Bronchus fibroblast of lung (primary cell): ENCODE measurements at places on chromosomes 6 and 20. TPM values are rescaled to one million over a fixed set of nuclear protein-coding genes. Genes with fewer than 3 reads are reported as not detected.

ADGRF1 gene
- not detected in 2 replicates for total RNA-seq

OPRM1 gene
- not detected in 2 replicates for total RNA-seq

EYA4 gene
- total RNA-seq = 8.1 and 8.2 TPM in 2 replicates

ANKRD60 gene
- not detected in 2 replicates for total RNA-seq

STXBP5 gene
- 19.2 and 21.0 TPM in 2 replicates for total RNA-seq

HLA-DMA gene
- 2.7 and 3.4 TPM in 2 replicates for total RNA-seq

HCRTR2 gene
- 0.17 TPM in 1 of 2 replicates, not detected in the other for total RNA-seq

ZSCAN31 gene
- 0.84 and 0.89 TPM in 2 replicates for total RNA-seq

RHAG gene
- not detected in 2 replicates for total RNA-seq

ADAM33 gene
- 14.7 and 15.3 TPM in 2 replicates for total RNA-seq

CABLES2 gene
- total RNA-seq = 5.5 and 5.8 TPM in 2 replicates

GABBR1 gene
- total RNA-seq = 4.4 and 4.8 TPM in 2 replicates

TGM3 gene
- total RNA-seq = not detected in 2 replicates

COL21A1 gene
- 0.15 and 0.34 TPM in 2 replicates for total RNA-seq

ERVFRD-1 gene
- not detected in 2 replicates for total RNA-seq

CD93 gene
- total RNA-seq = not detected in 2 replicates

MACROD2 gene
- not detected in 2 replicates for total RNA-seq

FAM210B gene
- 25.6 and 26.6 TPM in 2 replicates for total RNA-seq

FNDC1 gene
- 0.15 and 0.17 TPM in 2 replicates for total RNA-seq

BIRC7 gene
- not detected in 2 replicates for total RNA-seq

NKX2-4 gene
- total RNA-seq = not detected in 2 replicates

FKBP1A gene
- 111 and 114 TPM in 2 replicates for total RNA-seq

DAAM2 gene
- 7.9 TPM in 2 replicates for total RNA-seq

GSS gene
- total RNA-seq = 68.9 and 74.2 TPM in 2 replicates

BTN1A1 gene
- total RNA-seq = not detected in 2 replicates

LAMP5 gene
- not detected in 2 replicates for total RNA-seq

SULF2 gene
- 1.8 and 3.7 TPM in 2 replicates for total RNA-seq

ARMH2 gene
- total RNA-seq = not detected in 2 replicates

NFATC2 gene
- 0.15 and 0.17 TPM in 2 replicates for total RNA-seq

SH3BGRL2 gene
- total RNA-seq = 3.0 and 3.7 TPM in 2 replicates

SLC26A8 gene
- not detected in 2 replicates for total RNA-seq

CYP39A1 gene
- total RNA-seq = 0.17 and 1.0 TPM in 2 replicates

PAX1 gene
- not detected in 2 replicates for total RNA-seq

PRPF6 gene
- 37.2 and 39.0 TPM in 2 replicates for total RNA-seq

TMEM244 gene
- total RNA-seq = not detected in 2 replicates

TCP11 gene
- total RNA-seq = 0.15 and 0.50 TPM in 2 replicates

PBOV1 gene
- total RNA-seq = not detected in 2 replicates

PM20D2 gene
- total RNA-seq = 12.0 and 17.0 TPM in 2 replicates

RIPOR2 gene
- 0.30 and 0.67 TPM in 2 replicates for total RNA-seq

ABHD16A gene
- 23.5 and 25.1 TPM in 2 replicates for total RNA-seq

SMOC2 gene
- total RNA-seq = not detected in 2 replicates

OR2H2 gene
- not detected in 2 replicates for total RNA-seq

TFAP2C gene
- total RNA-seq = not detected in 2 replicates

RGL2 gene
- total RNA-seq = 25.7 and 26.8 TPM in 2 replicates

VIP gene
- total RNA-seq = not detected in 2 replicates

CNR1 gene
- total RNA-seq = under 0.01 and 0.45 TPM in 2 replicates

BPIFB1 gene
- not detected in 2 replicates for total RNA-seq

DNAH8 gene
- total RNA-seq = not detected in 2 replicates

MCCD1 gene
- not detected in 2 replicates for total RNA-seq

OPRL1 gene
- total RNA-seq = 0.67 and 0.74 TPM in 2 replicates

SIGLEC1 gene
- not detected in 2 replicates for total RNA-seq

MAPK14 gene
- 35.1 and 36.7 TPM in 2 replicates for total RNA-seq

SRPK1 gene
- total RNA-seq = 70.2 and 82.2 TPM in 2 replicates

F13A1 gene
- total RNA-seq = not detected in 2 replicates

HMGCLL1 gene
- 0.34 and 0.89 TPM in 2 replicates for total RNA-seq

ZNF334 gene
- 1.7 and 1.8 TPM in 2 replicates for total RNA-seq
